ENCODE measurements at places on chromosomes 5 and 9.

DNA sequence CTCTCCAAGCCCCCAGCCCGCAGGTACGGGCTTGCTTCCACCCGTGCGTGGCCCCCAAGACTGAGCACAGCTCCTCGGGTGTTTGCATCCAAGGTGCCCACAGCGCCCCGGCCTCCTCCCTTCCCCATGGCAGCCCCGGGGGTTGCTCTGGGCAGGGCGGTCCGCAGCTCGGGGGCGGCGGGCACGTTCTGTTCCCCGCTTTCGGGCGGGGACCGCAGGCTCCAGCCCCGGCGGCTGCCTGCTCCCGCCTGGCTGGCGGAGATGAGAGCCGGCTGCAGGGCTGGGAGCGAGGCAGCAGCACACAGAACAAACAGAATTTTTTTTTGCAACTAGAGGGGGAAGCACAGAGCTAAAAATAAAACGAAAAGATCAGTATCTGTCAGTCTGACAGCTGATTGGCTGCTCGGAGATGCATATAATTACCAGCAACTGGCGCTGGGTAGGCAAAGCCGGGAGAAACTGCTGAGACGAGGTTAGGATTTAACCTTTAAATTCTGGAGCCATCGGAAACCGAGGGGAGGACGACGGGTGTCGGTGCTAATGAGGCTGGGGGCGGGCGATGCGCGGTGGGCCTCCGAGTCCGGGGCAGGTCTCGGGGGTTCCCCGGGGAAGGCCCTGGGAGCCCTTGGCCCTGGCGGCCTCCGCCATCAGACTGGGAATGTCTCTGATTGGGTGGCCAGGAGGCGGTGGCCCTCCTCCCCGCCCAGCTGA, 142.7 kb upstream of the IER5L start:
- peak; percentile 51 for DNase-seq

DNA sequence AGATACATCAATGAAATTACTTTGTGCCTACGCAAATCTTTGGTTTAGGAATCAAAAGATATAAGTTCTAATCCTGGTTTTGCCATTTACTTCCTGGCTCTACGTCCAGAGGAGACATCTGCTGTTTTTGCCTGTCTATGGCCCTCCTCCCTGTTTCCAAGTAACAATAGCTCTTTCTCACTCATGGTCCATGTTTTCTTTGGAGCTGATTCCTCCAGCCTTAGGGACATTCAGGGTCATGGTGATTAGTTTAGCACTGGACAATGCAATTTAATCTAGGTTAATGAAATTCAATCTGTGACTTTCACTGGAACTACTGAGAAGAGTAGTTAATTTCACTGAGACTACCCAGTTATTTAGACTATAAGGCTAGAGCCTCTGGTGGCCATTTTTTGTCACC, 170.6 kb downstream of the SEMA6A start:
- no peak for DNase-seq

GRCh38 chr5:66849803-66850202, 253.6 kb downstream of the MAST4 start:
- no peak for DNase-seq

DNA sequence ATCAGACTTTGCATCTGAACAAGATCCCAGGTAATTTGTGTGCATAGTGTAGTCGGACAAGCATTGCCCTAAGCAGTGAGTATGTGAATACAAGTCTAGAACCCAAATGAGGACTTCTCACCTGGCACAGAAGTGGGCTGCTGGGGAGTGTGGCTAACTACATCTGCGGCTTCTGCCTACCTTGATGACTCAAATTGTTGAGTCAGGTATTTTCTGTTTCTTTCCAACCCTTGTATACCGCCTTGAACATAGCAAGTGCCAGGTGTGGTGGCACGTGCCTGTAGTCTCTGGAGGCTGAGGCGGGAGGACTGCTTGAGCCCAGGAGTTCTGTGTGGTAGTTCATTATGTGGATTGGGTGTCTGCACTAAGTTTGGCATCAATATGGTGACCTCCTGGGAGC, 7.9 kb upstream of the JADE2 start:
- no peak for DNase-seq

- DNase-seq: no peak
Measured at GRCh38 chr9:132183134-132183533, 21.3 kb downstream of the NTNG2 start.

DNA sequence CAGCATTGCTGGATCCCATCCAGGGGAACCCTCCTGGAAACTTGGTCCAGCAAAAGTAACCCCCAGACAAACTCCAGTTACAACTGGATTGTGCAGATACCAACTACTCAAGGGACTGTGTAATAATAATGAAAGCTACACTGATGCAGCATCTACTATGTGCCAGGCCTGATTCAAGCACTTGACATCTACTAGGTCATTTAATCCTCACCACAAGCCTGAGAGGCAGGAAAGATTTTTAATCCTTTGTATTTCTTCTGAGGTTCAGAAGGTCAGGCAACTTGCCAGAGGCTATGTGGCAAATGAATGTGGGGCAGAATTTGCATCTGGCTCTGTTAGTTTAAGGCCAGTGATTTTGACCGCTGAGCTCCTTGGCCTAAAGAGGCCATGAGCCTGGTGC, 29.5 kb upstream of the FOXI1 start:
- DNase-seq: no peak

DNA sequence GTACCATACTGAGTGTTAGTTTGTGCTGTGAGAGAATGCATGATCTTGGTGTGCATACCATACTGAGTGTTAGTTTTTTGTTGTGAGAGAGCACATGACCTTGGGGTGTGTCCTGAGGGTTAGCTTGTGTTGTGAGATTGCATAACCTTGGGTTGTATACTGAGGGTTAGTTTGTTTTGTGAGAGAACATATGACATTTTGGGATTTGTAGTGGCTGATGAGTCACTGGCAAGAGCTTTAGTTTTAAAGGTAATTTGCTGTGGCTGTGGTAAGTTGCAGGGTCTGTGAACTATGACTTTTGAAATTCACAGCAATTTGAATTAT, 1068.3 kb upstream of the EDIL3 start:
- no peak for DNase-seq

DNA sequence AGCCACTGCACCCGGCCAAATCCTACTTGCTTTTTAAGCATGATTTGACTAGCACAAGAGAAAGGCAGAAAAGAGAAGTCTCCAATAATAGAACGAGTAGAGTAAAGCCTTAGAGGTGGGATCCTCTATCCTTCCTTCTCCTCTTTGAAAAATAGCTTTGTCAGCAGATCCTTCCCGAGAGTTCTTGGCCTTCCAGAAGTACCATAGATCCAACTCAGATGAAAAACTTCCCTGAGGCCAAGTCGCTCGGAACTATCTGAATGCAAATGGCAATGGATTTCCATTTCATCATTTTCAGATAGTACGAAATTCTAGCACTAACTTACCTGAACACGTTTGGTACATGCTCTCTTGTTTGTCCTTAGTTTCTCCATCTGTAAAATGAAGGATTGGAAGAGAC, 52.0 kb upstream of the SLIT3 start:
- DNase-seq: no peak

GRCh38 chr5:140251527-140251973, 51.4 kb downstream of the PFDN1 start:
- DNase-seq: peak; percentile 76

GRCh38 chr9:80158131-80158530, 586.4 kb downstream of the TLE4 start:
- DNase-seq: no peak

DNA sequence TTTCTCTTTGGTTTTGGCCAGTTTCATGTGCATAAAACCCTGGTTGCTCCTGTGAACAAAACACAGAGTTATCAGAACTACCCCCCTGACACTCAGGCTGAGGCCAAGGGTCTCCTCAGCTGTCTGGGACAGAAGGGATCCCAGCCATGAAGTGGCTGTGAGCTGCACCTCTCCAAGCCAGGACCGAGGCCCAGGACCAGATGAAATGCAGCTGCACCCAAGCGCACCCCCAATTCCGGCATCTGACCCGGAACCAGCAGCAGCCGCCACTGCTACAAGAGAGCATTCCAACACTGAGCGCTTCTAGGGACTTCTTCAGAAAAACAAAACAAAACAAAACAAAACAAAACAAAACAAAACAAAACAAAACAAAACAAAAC, 16.0 kb upstream of the SLC25A51 start:
- DNase-seq: no peak

GRCh38 chr9:4815381-4815956, 22.7 kb downstream of the RCL1 start:
- no peak for DNase-seq

DNA sequence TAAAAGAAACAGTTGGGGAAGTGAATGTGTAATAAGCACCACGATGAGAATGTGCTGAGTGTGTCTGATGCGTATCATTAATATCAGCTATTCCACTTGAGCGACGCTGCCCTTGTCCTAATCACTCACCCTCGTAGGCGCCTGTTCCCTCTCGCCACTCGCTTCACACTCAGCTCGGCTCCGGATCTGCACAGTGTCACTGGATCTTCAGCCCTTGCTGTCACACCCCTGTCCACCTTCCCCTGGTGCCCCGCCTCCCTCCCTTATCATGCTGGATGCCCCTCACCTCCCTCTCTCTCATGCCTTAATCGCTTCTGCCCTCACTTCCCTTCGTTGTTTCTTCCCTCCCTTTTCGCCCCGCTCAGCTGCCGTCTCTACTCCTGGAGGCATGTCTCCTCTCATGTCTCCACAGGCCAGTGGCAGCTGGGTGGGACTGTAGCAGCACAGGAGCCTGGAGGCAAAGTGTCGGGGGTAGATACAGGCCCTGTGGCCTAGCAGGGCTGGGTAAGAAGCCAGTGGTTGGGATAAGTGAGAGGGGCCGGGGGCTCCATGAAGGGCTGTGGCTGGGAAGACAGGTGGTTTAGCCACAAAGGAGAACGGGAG, 43.5 kb downstream of the ANKDD1B start:
- no peak for DNase-seq

DNA sequence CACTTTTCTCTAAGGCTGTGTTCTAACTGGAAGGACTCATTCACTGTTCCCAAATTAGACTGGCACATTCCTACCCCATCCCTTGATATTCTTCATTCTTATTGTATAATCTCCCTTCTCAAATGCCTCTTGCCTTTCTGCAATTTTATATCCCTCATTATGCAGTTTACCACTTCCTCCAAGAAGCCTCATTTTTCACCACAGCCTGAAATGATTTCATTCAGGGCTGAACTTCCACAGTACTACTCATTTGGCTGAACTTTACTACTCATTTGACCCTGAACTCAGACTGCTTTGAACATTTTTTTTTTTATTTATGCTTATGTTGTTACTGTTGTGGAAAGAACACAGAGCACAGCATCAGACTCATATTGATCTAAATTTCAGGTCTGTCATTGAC, 32.7 kb downstream of the GRIA1 start:
- no peak for DNase-seq

- no peak for DNase-seq
Measured at GRCh38 chr5:139306628-139307379, 13.3 kb downstream of the MATR3 start.

GRCh38 chr9:5459289-5459829, 9.0 kb downstream of the CD274 start:
- DNase-seq: peak; percentile 46

DNA sequence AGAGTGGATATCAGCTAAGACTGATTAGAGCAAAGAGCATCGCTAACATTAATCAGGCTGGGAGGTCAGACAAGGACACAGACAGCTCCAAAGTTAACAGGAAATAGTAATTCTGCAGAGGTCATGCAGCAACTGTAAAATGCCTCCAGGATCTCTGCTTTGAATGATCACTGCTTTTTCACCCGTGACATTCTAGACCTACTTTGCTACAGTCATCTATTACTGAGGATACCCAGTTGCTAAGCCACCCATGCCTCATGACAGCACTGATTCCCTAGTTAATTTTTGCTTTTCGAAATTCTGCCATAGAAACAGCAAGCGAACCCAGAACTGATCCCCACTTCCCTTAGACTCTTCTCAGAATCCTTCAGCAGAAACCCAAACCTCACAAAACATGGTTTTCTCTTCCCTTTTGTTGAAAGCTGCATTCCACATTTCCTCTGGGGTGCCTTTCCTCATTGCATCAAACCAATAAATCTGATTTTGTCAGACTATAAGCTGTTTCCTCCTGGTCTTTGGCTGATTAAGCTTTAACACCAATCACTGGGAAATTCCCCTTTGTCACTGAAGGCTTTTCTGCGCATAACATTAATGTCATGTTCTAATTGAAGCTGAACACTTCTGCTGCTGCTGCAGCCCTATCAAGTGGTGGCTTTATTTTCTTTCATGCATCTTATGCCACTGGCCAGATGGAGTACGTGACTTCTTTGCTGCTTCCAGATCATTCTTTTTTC, 201.1 kb upstream of the CHD1 start:
- DNase-seq: no peak

- DNase-seq: no peak
Measured at GRCh38 chr9:9913276-9913832, 699.4 kb downstream of the PTPRD start.

GRCh38 chr5:81904166-81904565, 67.7 kb upstream of the ATG10 start:
- no peak for DNase-seq

DNA sequence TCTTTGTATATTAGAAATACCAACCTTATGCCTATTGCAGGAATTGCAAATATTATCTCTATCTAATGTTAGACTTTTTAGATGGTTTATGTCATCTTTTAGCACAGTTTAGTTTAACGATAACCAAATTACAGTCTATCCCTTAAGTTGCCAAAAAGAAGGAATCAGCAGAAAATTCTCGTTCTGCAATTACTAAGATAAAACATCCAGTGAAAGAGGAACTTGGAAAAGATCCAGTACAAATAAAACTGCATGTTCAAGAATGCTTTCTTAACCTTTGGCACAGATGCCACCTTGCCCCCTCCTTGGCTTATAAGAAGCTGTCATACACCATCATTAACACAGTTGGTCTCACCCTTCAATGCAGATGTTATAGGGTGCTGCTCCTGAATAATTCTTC, 124.0 kb downstream of the SEMA5A start:
- no peak for DNase-seq

- no peak for DNase-seq
Measured at GRCh38 chr5:107949688-107950341, 279.1 kb upstream of the EFNA5 start.

DNA sequence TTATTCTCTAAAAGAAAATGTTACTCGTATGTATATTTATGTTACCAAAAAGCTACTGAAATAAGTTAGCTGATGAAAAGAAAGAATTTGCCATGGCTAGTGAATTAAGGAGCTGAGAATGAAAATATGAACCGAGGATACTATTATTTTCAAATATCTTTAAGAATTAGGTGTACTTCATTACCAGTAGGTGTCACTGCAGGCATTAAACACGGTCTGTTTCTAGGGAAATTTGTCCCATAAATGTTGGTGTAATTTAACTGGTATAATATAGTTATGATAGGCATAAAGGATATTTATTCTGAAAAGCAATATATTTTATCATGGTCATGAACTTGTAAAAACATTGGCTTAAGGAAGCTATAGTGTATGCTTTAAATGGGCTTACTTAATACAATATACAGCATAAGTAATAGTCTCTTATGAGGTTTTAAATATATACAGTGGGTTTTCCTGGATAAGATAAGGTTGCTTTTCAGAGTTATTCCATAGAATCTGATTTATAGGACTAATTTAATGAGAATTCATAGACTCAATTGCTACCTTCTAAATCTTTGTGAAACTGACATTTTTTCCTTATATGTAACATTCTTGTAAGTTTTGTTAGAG, 72.4 kb upstream of the MPDZ start:
- DNase-seq: no peak
